ENCODE measurements at places on chromosomes 1 and 21.

DNA sequence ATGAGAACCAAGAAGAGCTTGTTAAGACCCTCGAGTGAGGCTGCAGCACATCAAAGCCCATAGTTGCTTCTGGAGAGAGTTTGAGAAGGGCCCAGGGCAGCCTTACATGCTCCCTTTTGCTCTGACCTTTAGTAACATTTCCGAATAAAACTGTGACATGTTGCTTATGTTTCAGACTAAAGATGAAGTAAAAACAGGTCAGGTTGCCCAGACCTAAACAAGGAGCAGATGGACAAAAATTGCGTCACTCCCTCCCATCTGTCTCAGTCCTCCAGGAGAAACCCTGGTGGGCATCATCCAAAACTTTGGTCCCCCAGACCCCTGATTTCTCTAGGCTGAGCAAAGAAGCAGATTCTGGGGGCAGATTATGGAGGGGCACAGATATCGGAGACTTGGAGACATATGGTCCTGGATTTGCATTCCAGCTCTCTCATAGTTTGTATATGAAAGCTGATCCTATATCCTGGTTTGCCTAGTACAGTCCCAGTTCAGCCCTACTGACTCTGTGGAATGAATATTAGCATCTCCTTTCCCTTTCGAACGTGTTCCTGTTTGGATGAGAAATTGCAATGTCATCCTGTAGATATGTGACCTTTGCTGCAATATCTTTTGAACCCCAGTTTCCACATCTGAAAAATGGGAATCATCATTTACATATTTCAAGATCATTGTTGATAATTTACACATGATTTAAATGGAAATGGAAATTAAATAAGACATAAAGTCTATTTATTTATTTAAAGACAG lies 304.9 kb upstream of the USP24 start:
- no peak for DNase-seq

DNA sequence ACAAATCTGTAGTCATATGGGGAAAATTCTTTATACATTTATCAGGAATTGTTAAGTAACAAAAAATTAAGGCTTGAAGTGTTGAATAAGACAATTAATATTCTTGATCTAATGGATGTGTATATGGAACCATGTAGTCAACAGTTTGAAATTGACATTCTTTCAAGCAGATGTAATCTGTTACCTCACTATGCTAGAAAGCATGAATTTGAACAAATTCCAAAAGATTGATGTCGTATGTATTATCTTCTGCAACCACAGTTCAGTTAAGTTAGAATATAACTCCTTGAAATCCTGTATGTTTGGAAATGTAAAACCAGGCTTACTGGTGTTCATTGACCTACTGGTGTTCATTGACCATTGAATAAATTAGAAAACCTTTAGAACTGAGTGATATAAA lies 16.1 kb downstream of the CCDC18 start:
- no peak for DNase-seq

DNA sequence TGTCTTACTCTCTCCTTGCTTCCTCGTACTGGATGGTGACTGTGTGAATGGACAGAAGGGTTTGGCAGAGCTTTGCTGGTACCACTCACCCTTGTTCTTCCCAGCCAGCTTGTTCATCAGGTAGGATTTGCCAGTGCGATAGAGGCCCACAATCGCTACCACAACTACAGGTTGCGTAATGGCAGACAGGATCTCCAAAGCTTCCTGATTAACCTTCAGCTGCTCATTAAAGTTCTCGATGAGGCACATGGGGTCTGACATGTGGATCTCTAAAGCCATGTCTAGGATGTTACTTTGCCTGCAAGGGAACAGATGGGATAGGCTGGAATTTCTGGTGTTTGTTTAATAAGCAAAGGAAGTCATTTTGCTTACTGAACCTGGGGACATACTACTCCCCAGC lies 3.4 kb downstream of the GBP5 start:
- DNase-seq, result no peak

- DNase-seq, result no peak
Measured at GRCh38 chr1:213050745-213051126, 305 bp upstream of the RPS6KC1 start.

DNA sequence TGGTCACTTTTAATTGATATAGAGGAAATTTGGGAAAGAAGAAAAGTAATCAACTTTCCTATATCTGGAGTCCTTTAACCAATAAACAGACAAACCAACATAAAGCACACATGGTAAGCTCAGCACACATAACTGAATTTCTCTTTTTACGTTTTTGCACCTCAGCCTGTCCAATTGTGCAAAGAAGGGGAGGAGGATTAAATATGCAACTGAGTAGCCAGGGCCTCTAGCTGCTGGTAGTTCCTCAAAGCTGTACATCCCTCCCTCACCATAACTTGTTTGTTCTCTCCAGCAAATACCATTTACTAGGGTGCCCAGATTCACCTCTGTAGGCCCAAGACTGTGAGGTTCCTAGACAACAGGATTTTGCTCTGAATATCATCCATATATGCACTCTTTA lies 25.4 kb downstream of the ST6GALNAC5 start:
- no peak for DNase-seq

DNA sequence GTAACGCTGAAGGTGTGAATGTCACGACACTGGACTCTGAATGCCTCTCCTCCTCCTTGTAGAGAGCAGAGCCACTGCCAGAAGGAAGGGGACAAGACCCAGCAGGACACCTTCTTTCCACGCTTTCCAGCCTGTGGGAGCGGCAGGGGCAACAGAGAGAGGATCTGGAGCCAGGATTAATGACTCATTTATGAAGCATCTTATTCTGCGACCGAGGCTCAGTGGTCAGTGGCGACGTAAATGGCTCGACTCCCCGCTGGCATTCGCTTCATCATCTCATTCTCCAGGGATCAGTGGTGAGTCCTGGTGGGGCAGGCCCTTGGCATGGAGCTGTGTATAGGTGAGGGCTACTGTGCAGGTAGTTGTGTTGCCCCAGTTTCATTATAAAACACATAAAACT lies 4.6 kb downstream of the SLC37A1 start:
- no peak for DNase-seq

GRCh38 chr1:103616362-103616761 lies 865 bp upstream of the AMY2A start:
- DNase-seq, result no peak

- no peak for DNase-seq
Measured at GRCh38 chr1:119133987-119134386, 6.5 kb downstream of the WARS2 start.

- no peak for DNase-seq
Measured at GRCh38 chr1:56533197-56533596, 46.2 kb downstream of the PLPP3 start.
